Hair follicular keratinocyte (primary cell): ENCODE measurements at places on chromosomes 3 and 15. TPM values are rescaled to one million over a fixed set of nuclear protein-coding genes. Genes with fewer than 3 reads are reported as not detected.

The STARD9 gene
- total RNA-seq = 1.2 and 1.7 TPM in 2 replicates

The ANKRD34C gene
- not detected in 2 replicates for total RNA-seq

The HHATL gene
- not detected in 2 replicates for total RNA-seq

The SLC6A20 gene
- total RNA-seq = not detected in 2 replicates

The NCKIPSD gene
- total RNA-seq = 15.8 and 19.2 TPM in 2 replicates

The TMEM108 gene
- total RNA-seq = 0.16 TPM in 1 of 2 replicates, not detected in the other

The IMPG2 gene
- total RNA-seq = 0.04 TPM in 1 of 2 replicates, not detected in the other

The CCDC54 gene
- total RNA-seq = not detected in 2 replicates

The RPN1 gene
- 385 and 409 TPM in 2 replicates for total RNA-seq

The ETV5 gene
- 33.8 and 38.8 TPM in 2 replicates for total RNA-seq

The FBXO40 gene
- total RNA-seq = not detected in 2 replicates

The BOC gene
- 5.2 and 7.8 TPM in 2 replicates for total RNA-seq
